IPS DF 19.7 (cell line): ENCODE measurements at places on chromosomes 1 and 21.

DNA sequence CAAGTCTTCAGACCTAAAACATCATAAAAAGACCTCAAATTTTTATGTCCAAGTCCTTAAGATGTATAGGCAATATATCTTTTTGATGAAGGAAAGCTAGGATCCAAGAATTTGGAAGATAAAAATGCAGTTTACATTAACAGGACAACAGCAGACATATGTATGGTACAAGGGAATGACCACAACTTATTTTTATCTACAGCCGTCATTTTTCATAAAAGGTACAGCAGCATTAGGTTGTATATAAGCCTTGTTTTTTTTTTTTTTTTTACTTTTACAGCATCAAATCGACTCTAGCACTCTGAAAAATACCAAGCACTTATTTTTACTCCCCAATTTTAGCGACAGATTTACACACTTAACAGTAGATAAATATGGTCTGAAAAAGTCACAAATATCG, 1.3 kb downstream of the SRSF10 start:
- DNase-seq, result no peak

DNA sequence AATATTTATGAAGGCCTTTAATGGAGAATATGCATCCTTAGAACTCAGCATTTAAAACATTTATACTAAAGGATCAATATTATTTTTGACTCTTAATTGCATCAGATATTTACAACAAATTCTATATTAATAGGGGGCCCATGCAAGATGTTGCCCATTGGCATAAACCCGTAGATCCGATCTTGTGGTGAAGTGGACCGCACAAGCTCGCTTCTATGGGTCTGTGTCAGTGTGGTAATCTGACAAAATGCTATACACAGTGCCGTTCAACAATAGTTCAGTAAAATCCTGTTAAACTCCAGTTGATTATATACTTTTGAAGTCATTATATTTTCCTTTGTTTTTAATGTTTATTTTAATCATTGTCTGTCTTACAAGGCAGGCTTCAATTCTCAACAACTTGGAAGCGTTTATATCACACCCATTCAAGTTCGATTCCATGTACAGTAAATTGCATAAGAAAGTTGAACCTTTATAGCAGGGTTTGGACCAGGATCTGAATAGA, 809.2 kb downstream of the USP25 start:
- no peak for DNase-seq

GRCh38 chr1:98406352-98407088, 255.0 kb upstream of the SNX7 start:
- DNase-seq, result no peak

DNA sequence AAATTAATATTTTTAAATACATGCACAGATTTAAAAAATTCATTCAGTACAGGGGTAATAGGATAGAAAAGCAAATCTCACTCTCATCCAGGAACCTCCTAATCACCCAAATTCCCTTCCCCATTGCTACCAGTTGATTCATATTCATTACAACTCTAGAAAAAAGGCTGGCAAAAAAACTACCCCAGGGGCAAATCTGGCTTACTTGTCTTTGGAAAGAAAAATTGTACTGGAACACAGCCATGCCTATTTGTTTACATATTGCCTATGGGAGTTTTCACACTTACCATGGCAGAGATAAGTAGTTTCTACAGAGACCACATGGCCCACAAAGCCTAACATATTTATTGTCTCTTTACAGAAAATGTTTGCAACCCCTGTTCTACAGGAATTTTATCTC, 8.9 kb upstream of the RBM34 start:
- DNase-seq, result no peak

DNA sequence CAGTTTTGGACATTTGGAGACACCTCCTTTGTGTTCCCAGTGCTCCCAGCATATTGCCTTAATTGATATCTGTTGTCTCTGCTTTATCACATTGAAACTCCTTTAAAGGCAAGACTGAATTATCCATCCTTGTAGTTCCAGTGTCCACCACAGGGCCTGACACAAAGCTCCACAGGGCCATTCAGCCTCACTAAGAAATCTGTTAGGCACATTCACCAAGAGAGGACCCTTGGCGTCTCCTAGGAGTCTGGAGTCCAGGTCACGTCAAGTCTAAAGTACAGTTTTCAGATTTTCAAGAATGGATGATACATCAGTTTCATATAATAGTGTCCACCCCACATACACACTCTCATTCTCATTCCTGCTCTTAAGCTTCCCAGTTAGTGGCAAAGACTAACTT, 4.8 kb downstream of the ACP6 start:
- no peak for DNase-seq

GRCh38 chr21:40152476-40152875, 285.2 kb downstream of the PCP4 start:
- DNase-seq, result no peak

DNA sequence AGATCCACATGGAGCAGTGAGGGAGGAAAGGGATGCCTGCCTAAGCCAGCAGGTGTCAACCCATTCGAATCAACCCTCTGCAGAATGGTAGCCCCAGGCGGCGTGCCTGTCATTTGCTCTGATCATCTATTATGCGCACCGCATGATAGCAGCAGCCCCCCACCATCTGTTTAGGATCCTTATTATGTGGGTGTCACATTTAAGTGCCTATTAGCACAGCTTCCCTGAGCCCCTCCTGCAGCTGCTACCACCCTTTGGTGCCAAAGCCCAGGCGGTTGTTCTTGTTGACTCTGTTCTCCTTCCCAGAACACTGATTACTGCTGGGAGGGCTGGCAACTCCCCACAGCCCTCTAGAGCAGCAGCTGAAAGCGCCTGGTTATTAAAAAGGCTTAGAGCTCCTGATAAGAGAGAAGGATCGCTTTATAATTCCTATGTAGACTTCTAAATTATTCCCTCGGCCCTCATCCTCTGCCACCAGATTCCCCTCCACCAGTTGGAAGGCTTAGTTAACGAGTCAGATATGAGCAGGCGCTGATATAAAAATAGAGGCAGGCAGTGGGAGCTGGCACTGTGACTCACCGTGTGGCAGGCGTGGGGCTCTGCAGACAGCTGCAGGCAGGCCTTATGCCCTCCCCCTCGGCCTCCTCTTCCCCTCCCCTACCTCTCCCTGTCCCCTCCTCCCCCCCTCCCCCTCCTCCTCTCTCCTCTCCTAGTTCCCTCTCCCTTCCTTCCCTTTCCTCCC, 23.0 kb downstream of the ACTA1 start:
- no peak for DNase-seq

- no peak for DNase-seq
Measured at GRCh38 chr21:32215306-32215685, 63.6 kb downstream of the MIS18A start.

DNA sequence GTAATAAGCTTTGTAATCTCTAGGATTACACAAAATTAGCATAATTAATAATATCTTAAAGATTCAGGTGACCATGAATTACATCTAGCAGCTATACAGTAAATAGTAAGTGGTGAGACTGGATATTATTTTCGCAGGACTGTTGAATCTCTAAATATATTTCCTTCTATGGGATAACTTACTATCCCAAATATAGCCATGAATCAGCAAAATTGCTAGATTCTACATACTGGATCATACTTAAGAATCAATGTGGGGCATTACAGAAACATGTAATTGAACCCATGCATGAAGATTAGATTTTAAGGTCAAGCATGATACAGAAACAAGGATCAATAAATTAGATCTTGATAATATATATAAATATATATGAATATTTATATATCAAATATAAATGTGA, 1203.4 kb downstream of the BRINP3 start:
- DNase-seq, result no peak

- no peak for DNase-seq
Measured at GRCh38 chr1:22670352-22670975, 17.4 kb downstream of the C1QB start.

- DNase-seq, result no peak
Measured at GRCh38 chr1:114112775-114113174, 40.9 kb downstream of the SYT6 start.

DNA sequence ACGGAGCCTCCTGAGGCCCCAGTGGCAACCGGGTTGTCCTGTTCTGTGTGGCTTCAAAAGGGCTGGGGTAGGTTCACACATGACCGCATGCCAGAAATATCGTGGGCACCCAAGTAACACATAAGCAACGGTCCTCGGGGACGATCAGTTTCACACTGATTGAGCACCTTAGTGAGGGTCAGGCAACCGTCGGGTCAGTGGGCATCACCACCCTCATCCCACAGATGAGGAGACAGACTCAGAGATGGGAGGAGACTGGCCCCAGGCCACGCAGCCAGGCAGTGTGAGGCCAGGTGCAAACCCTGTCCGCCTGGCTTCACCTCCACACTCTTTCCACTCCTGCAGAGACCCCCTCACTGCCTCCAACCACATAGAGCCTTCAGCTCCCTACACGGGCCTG, 309.8 kb downstream of the MATN1 start:
- no peak for DNase-seq

DNA sequence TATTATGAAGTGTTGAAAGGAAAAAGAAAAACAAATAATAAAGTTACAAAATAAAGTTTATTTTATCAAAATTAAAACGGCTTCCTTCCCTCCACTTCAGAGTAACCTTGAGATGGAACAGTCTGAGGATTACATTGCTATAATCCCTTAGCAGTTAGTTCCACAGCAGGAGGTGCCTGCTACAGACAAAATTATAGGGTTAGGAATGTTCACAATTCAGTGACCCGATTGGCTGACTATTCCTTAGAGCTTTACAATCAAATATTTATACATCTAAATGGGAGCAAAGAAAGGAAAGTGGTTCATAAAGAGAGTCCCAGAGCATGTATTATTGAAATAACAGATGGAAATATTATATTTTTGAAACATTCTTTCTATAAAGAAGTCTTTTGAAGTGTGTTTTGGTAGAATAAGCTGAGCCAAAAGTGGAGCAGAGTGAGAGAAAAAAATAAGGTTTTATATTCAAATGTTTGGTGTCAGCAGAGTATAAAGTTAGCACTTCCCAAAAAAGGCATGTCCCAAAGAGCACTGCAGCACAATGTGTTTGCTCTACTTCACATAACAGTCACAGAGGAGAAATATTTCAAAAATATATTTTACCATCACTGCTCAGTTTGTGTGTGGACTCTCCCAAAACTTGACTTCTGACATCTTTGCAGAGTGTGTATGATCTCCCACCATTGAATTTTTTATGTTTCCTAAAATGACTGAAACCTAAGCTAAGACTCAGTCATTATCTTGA, 71.4 kb upstream of the GORAB start:
- DNase-seq, result no peak

- no peak for DNase-seq
Measured at GRCh38 chr21:27339902-27340301, 373.0 kb upstream of the ADAMTS5 start.

DNA sequence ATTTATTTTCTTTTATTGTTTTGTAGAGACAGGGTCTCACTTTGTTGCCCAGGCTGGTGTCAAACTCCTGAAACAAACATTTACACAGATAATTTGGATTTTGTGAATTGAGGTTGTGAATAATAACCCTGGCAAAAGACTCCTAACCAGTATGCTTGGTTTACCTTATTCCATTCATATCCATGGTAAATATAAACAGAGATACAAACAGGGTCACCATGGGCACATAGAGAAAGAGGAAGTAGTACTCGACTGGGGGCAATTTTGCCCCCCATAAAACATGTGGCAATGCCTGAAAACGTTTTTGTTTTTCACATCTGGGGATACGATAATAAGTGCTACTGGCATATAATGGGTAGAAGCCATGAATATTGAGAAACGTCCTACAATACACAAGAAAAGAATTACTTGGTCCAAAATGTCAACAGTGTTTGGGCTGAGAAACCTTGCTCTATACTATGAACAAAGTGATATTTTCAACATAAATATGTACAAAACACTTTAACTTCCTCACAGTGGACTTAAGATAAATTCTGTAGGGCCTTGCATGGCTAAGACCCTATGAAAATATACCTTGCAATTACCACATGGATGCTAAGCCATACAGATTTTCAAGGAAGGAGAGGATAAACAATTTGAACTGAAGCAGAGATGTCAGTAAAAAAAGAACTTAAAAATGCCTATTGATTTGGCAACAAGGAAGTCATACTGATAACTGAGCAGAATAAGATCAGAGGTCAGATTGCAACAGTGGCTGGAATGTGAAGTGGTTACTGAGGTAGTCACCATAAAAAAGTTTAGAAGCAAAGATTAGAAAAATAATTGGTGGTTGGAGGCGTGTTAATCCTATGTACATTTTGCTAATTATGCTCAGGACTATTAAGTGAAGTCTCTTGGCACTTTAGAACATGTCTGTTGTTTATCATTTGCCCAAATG, 27.4 kb upstream of the ASPM start:
- DNase-seq, result no peak
